Esophagus muscularis mucosa (tissue), 4 donors: ENCODE measurements at places on chromosomes 2 and 18. TPM values are rescaled to one million over a fixed set of nuclear protein-coding genes. Genes with fewer than 3 reads are reported as not detected.
A peak's percentile ranks its signal among the peaks of the same experiment; 100 is the strongest.

Gene RNF138
- 28.7 TPM for total RNA-seq

Gene PKDCC
- 198 TPM for total RNA-seq

GRCh38 chr2:204722691-204723090 lies 177.4 kb downstream of the PARD3B start:
- no peak overlapping the region for H3K27ac ChIP-seq
- no peak for DNase-seq
- no peaks in the 10 kb centered on the region for H3K4me1 ChIP-seq
- no peaks in the 10 kb centered on the region for H3K36me3 ChIP-seq
- H3K4me3 ChIP-seq: no peak overlapping the region

GRCh38 chr2:234788841-234789240 lies 163.0 kb upstream of the SH3BP4 start:
- no peaks in the 10 kb centered on the region for H3K4me1 ChIP-seq
- no peak overlapping the region for H3K27ac ChIP-seq
- H3K4me3 ChIP-seq: no peak overlapping the region
- no peaks in the 10 kb centered on the region for H3K36me3 ChIP-seq
- H3K27me3 ChIP-seq: peaks cover 5% of the 10 kb centered on the region

DNA sequence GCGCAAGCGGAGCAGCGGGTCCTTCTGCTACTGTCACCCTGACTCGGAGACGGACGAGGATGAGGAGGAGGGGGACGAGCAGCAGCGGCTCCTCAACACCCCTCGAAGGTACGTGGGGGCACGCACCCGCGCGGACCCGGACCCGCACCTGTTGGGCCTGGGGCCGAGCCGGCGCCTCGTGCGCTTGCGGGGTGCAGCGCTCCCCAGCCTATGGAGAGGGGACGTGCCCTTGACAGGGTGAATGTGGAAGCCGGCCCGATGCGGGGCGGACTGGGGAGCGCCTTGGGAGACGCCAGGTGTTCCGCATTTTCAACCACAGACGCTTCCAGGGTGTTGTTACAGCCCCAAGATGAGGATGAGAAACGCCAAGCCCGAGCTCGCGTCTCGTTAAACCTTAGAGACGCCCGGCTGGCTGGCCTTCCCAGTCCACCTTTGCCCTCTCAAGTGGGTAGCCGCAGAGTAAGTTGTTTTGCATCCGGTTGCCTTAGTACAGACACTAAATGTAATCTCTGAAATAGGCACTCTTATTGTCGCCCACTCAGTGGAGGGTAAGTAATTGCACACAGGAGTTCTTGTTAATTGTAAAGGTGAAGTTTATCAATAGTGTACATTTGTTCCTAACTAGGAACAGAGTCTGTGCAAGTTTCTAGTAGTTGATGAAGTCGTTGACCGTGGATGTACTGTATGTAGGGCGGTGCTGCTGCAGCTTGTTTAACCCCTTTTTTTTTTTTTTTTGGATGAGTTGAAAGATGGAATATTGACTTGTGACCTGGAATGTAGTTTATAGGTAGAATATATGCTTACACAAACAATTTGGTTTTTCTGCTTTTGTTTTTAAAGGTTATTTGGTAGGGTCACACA lies 815 bp downstream of the GMCL1 start:
- no peaks in the 10 kb centered on the region for H3K36me3 ChIP-seq
- no peak for DNase-seq
- peaks cover 29% of the 10 kb centered on the region for H3K4me1 ChIP-seq
- H3K27ac ChIP-seq: peak overlapping the region; percentile 95
- H3K27me3 ChIP-seq: no peaks in the 10 kb centered on the region

DNA sequence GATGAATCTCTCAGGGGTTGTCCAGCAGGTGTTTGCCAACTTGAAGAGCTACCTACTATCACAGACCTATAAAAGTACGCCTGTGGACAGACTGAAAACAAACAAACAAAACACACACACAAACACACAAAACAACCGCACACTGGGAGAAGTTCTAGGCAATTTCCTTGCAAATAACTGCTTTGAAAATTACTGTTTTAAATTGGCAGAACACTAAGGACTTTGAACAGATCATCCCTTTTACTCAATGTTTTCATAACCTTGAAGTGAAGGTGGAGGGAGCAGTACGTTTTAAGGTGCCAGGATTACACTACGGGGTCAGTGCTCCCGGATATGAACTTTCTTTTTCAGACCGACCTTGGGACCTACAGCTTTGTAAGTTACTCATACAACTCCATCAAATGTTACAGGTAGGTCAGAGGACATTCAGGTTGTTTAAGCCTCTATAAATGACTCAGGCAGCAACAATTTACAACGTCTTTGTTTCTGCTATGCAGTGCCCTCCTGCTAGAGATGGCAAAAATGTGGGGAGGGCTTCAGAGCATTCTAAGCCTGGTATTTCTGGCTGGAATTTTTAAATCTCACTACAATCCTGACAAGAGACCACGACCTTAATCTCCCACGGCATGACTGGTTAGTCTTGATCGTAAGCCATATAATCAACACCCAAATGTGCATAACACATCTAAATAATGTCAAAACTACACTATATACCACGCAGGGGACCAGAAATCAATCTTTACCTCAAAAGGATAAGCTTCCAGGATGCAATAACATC lies 1.4 kb upstream of the SLC20A1 start:
- peaks cover 22% of the 10 kb centered on the region for H3K36me3 ChIP-seq
- no peak for DNase-seq
- H3K4me3 ChIP-seq: peak overlapping the region; percentile 90
- no peaks in the 10 kb centered on the region for H3K27me3 ChIP-seq
- H3K4me1 ChIP-seq: peaks cover 35% of the 10 kb centered on the region
- peak overlapping the region; percentile 98 for H3K27ac ChIP-seq

GRCh38 chr2:10883801-10884478 lies 27.8 kb upstream of the KCNF1 start:
- no peaks in the 10 kb centered on the region for H3K27me3 ChIP-seq
- DNase-seq: no peak
- no peak overlapping the region for H3K27ac ChIP-seq
- H3K4me3 ChIP-seq: no peak overlapping the region
- no peaks in the 10 kb centered on the region for H3K36me3 ChIP-seq

GRCh38 chr2:43541165-43541564 lies 54.7 kb downstream of the THADA start:
- peak overlapping the region; percentile 51 for H3K27ac ChIP-seq
- H3K4me1 ChIP-seq: peaks cover 24% of the 10 kb centered on the region
- H3K36me3 ChIP-seq: peaks cover 10% of the 10 kb centered on the region
- DNase-seq: no peak
- H3K4me3 ChIP-seq: no peak overlapping the region
- no peaks in the 10 kb centered on the region for H3K27me3 ChIP-seq

DNA sequence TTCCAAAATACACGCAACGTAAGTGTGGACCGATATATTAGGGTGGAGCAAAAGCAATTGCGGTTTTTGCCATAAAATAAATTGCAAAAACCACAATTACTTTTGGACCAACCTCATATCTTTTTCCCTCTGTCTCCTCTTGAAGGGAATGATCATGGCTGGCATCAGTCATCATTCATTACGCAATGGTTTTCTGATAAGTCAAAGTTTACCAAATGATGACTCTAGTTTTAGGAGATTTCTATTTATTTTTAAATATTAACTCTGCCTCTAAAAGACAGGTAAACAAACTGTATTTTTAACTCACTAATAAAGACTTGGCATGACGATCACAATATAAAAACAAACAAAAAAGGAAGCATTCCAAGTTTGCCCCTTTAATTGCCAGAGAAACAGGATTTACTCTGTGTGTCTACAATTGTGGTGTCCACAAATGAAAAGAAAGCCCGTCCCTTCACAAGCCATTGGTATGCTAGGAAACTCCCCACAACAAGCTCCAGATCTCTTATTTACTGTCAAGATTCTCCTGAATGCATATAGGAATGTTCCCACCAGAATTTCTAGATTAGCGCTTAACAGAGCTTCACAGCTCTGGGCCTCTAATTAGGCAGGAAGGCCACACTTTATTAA lies 61.3 kb downstream of the IRS1 start:
- H3K36me3 ChIP-seq: no peaks in the 10 kb centered on the region
- H3K4me3 ChIP-seq: no peak overlapping the region
- peaks cover 44% of the 10 kb centered on the region for H3K4me1 ChIP-seq
- H3K27me3 ChIP-seq: no peaks in the 10 kb centered on the region
- no peak overlapping the region for H3K27ac ChIP-seq

DNA sequence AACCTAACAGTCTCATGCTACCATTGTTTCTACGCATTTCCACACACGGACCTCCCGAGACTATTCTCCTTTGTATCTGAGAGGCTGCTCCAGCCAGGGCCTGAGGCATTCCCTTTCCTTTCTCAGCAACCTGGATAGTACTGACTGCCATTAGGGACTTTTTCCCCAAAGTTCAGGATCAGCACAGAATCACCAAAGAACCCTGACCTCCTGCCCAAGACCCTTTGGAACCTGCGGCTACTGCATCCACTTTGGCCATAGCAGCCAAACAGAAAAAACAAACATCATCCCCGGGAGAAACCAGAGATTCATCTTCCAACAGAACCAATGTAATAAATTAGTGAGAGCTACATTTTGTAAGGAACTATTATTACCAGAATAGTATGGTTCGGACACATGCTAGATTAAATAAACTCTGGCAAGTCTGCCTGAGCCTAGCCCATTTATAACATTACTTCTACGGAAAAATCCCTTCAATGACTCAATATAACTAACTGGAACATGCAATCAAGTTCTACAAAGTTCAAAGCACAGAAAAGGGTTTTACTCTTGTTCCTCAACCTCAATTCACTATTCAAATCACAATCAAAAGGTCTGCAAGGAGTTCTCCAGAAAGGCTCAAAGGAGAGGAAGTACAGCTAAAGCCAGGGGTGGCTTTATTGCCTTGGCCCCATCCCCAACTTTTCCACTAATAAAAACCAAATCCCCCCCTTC lies 51.8 kb downstream of the LPIN2 start:
- peaks cover 29% of the 10 kb centered on the region for H3K4me1 ChIP-seq
- H3K27me3 ChIP-seq: no peaks in the 10 kb centered on the region
- DNase-seq: no peak
- H3K36me3 ChIP-seq: no peaks in the 10 kb centered on the region
- H3K4me3 ChIP-seq: no peak overlapping the region

GRCh38 chr2:146939991-146940685 lies 904.7 kb upstream of the ACVR2A start:
- H3K36me3 ChIP-seq: no peaks in the 10 kb centered on the region
- peaks cover 34% of the 10 kb centered on the region for H3K4me1 ChIP-seq
- H3K27me3 ChIP-seq: no peaks in the 10 kb centered on the region

GRCh38 chr2:150124739-150125138 lies 362.7 kb downstream of the RND3 start:
- no peaks in the 10 kb centered on the region for H3K36me3 ChIP-seq
- no peaks in the 10 kb centered on the region for H3K4me1 ChIP-seq
- H3K27me3 ChIP-seq: no peaks in the 10 kb centered on the region
- no peak overlapping the region for H3K27ac ChIP-seq

Gene TBC1D8
- 16.7 TPM for total RNA-seq

Gene GTF3C2
- 44.3 TPM for total RNA-seq

Gene TMEM87B
- 15.7 TPM for total RNA-seq

GRCh38 chr2:169108099-169108884 lies 38.9 kb downstream of the DHRS9 start:
- no peak for DNase-seq
- H3K4me3 ChIP-seq: no peak overlapping the region
- no peaks in the 10 kb centered on the region for H3K36me3 ChIP-seq
- H3K27me3 ChIP-seq: no peaks in the 10 kb centered on the region
- no peak overlapping the region for H3K27ac ChIP-seq

DNA sequence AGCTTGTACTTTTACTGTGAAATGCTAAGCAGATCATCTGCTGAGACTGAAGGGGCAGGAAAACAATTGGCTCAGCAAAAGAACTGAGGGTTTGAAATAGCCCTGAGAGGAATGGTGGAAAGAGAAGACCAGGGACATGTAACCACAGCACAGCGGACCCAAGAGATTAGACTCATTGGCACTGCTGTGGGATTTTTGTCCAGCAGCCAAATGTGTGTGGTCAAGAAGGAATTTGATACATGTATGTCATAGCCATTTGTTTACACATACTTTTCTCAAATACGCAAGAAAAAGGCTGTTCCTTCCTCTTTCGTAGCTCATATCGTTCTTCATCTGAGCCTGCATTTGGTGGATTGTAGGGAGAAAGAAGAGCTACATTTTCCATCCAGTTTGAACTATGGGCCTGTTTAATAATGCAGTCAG lies 73.8 kb downstream of the TRABD2A start:
- H3K4me1 ChIP-seq: no peaks in the 10 kb centered on the region
- no peaks in the 10 kb centered on the region for H3K36me3 ChIP-seq
- no peak for DNase-seq
- H3K27ac ChIP-seq: no peak overlapping the region
- no peaks in the 10 kb centered on the region for H3K27me3 ChIP-seq
- no peak overlapping the region for H3K4me3 ChIP-seq

DNA sequence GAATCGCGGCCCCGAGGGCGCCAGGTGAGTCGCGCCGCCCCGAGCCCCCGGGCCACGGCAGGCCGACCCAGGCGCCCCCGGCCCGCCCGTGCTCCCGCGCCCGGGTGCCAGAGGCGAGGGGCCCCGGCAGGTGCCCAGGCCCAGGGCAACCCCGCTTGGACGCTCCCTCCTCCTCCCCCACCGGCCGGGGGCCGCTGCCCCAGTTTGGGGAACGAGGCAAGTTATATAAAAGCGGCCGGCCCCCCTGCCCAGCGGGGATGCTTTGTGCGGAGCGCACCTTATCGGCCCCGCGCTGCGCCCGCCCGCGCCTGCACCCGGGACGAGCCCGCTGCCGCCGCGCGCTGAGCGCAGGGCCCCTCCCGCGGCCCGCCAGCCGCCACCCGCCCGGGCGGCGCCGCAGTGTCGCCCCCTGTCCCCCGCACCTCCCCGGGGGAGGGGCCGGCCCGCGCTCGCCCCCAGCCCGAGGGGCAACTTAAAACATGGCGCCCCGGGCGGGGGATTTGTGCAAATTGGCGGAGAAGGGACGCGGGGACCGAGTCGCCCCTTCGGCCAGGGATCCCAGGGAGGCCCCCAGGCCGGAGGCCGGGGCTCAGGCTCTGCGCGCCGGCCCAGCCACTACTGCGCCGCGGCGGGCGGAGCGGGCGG lies 639 bp downstream of the EPB41L3 start:
- H3K4me3 ChIP-seq: peak overlapping the region; percentile 59
- H3K27ac ChIP-seq: peak overlapping the region; percentile 75
- H3K27me3 ChIP-seq: no peaks in the 10 kb centered on the region

DNA sequence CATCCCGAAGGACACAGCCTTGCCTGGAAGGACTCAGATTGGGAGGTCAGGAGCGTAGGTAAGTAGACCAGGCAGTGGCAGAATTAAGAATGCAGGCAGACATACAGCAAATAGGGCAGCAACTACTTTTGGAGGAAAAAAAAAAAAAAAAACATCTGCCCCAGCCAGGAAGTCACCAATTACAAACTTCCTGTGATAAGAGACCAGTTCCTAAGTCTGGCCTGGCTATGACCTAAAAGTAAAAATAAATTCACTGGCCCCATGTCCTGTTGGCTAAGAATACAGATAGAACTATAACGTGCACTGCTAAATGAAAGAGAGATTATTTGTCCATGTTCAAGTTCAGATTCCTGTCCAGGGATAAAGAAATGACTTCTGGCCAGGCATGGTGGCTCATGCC lies 45.2 kb upstream of the NOSTRIN start:
- no peaks in the 10 kb centered on the region for H3K4me1 ChIP-seq
- H3K4me3 ChIP-seq: no peak overlapping the region
- no peaks in the 10 kb centered on the region for H3K36me3 ChIP-seq
- DNase-seq: no peak
- H3K27me3 ChIP-seq: no peaks in the 10 kb centered on the region
- no peak overlapping the region for H3K27ac ChIP-seq

- no peak for DNase-seq
- no peak overlapping the region for H3K27ac ChIP-seq
- no peaks in the 10 kb centered on the region for H3K4me1 ChIP-seq
- no peak overlapping the region for H3K4me3 ChIP-seq
- no peaks in the 10 kb centered on the region for H3K27me3 ChIP-seq
Observed at GRCh38 chr18:30439174-30439573, 603.4 kb downstream of the DSC3 start.

Gene LIMS3
- 5.0 TPM for total RNA-seq

Gene FOXI3
- not detected for total RNA-seq
